Caudate nucleus (tissue), 63 donors: ENCODE measurements at places on chromosomes 12 and 14.

DNA sequence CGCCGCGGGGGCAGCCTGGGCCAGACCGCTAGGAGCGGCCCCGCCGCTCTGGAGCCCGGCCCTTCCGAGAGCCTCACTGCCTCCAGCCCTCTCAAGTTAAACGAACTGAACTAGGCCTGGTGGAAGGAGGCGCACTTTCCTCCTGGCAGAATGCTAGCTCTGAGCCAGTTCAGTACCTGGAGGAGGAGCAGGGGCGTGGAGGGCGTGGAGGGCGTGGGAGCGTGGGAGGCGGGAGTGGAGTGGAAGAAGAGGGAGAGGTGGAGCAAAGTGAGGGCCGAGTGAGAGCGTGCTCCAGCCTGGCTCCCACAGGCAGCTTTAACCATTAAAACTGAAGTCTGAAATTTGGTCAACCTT, 5.3 kb downstream of the LTB4R start:
- no peak for DNase-seq

DNA sequence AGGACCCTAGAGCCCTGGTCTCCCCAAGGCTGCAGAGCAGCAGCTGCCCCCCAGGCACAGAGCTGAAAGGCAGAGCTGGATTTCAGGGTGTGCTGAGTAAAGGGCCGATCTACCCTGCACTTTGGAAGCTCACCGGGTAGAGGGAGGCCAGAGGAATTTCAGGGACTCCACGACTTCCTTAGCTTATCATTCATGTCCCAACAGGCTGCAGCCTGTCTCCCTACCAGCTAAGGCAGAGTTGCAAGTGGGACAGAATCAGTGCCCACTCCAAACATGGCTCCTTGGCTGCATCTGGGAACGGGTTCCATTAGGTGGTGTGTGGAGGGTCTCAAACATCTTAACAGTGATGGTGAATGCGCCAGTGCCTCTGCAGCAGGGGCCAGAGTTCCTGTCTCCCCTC, 27.5 kb downstream of the MMAB start:
- no peak for DNase-seq

DNA sequence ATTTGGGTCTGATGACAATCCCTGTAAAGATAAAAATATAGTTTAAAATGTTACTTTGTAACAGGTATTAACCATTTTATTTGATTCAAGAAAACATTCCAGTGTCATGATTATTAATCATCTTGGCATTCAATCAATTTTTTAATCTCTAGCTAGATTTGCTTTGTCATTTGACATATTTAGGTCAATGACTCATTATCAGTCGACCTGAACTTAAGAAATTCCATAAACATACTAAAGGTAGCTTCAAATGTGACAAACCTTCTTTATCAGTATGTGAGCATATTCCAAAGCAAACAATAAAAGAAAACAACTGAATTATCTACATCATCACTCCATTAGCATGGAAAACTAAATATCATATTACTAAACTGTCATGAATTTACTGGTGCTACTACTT, 50.8 kb upstream of the CDKL1 start:
- no peak for DNase-seq

- no peak for DNase-seq
Observed at GRCh38 chr12:17084831-17085230, 478.9 kb upstream of the LMO3 start.

DNA sequence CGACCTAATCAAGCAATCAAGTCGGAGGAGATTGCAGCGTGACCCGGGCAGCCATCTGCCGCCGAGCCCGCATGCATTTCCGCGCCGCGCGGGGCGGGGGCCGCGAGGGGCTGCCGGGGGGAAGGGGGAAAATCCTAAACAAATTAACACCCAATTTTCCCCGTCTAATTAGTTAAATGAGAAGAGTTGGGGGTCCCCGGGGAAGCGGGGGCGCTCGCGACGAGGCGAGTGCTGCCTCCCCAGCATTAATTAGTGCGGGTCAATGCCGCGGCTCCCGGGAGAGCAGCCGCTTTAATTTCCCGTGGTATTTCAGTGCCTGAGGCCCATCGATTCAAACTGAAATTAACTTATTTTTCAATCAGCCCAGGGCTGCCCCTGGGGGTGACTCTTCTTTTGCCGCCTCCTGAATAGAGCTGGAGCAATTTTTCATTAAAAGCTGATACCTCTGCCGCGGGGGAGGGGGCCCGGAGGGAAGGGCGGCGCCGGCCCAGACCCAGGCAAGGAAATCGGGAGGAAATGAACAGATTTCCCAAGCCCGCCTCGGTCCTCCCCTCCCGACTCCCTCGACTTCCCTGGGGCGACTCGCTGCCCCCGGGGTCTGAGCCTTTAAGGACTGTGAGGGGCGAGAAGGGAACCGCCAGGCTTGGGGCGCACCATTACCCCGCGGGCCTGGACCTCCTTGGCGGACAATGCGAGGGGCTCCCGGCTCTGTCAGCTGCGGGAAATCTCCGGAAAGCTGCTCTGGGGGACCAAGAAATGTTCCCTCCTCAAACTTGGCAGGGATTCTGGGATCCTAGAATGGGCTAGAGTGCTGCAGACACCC, 18.9 kb downstream of the VSX2 start:
- peak; percentile 48 for DNase-seq

DNA sequence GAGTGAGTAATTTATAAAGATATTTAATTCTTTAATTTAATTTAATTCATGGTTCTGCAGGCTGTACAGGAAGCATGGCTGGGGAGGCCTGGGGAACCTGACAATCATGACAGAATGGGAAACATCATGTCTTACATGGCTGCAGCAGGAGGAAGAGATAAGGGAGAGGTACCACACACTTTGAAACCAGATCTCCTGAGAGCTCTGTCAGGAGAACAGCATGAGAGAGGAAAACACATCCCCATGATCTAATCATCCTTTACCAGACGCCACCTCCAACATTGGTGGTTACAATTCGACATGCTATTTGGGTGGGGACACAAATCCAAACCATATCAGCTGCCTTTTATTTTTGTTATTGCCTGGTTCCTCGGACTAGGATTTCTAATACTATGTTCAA, 928.6 kb downstream of the TMEM121 start:
- no peak for DNase-seq

DNA sequence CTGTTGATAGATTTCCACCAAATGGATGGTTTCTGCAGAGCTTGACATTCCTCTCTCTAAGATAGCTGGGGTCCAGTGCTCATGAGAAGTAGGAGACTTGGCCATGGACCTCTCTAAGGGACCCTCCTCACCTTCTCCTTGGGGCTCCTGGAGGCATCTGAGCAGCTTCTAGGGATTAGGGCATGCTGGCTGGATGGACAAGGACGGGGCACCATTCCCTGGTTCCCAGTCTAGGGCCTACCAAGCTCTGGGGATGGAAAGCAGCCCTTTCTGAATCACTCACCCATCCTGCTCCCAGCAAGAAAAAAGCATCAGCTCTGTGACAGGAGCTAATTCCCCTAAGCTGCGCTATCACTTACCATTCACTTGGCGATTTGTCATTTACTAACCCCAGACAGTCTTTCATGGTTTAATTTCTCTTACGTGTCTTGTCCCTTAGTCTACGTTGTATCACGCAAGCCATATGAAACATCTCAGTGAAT, 39.5 kb downstream of the VWF start:
- DNase-seq = no peak

GRCh38 chr14:60981633-60982455, 799 bp downstream of the SLC38A6 start:
- peak; percentile 9 for DNase-seq

- DNase-seq = no peak
Observed at GRCh38 chr12:130672089-130672820, 43.8 kb downstream of the RIMBP2 start.

GRCh38 chr12:131091976-131092691, 138.4 kb downstream of the ADGRD1 start:
- no peak for DNase-seq

DNA sequence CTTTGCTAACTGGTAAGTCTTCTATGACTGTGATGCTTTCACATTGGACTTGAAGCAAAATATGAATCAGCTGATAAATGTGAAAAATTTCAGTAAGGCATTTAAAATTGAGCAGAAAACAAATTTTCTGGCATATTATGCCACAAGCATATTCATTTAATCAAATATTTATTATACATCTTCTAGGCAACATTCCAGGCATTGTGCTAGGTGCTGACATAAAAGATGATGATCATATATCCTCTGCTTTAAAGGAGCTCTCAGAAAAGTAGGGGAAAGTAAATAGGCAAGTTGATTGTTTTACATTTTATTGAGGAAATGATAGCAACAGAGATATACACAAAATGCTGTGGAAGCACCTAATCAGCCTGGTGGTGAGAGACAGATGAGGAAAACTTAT, 248.9 kb downstream of the SLC16A7 start:
- no peak for DNase-seq
